ENCODE measurements at places on chromosomes 16 and 17.

GRCh38 chr16:77928096-77928495 lies 94.3 kb upstream of the CLEC3A start:
- DNase-seq: no peak

- no peak for DNase-seq
These were observed 806.2 kb upstream of the EEF2KMT start for GRCh38 chr16:5903832-5904231.

- no peak for DNase-seq
These were observed 356.9 kb downstream of the CA10 start for GRCh38 chr17:51801626-51802025.

GRCh38 chr17:48564188-48565021 lies 13.7 kb downstream of the HOXB4 start:
- DNase-seq: no peak

- DNase-seq: no peak
These were observed 767 bp downstream of the INO80E start for GRCh38 chr16:29996766-29997250.

GRCh38 chr17:80441133-80441578 lies 26.2 kb downstream of the ENDOV start:
- no peak for DNase-seq

- no peak for DNase-seq
These were observed 41.9 kb downstream of the ZFHX3 start for GRCh38 chr16:73006026-73006425.

GRCh38 chr16:57576429-57576870 lies 34.0 kb downstream of the ADGRG5 start:
- DNase-seq: peak; percentile 71

GRCh38 chr17:47281216-47281615 lies 27.6 kb downstream of the ITGB3 start:
- DNase-seq: no peak

GRCh38 chr17:74945543-74945942 lies 9.8 kb downstream of the OTOP3 start:
- DNase-seq: no peak

GRCh38 chr17:50274142-50274896 lies at the start of gene TMEM92:
Gene TMEM92 (plus strand): TSS chr17:50274466. CDS start chr17:50274502, 36 bp downstream.
- DNase-seq: no peak

DNA sequence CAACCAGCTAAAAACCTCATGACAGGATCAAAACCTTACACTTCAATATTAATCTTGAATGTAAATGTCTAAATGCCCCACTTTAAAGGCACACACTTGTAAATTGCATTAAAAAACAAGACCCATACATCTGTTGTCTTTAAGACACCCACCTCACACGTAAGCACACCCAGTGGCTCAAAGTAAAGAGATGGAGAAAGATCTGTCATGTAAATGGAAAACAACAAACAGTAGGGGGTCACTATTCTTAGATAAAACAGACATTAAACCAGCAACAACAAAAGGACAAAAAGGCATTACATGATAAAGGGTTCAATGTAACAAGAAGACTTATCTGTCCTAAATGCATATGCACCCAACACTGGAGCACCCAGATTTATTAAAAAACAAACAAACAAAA lies 35.6 kb downstream of the SDR42E1 start:
- no peak for DNase-seq

DNA sequence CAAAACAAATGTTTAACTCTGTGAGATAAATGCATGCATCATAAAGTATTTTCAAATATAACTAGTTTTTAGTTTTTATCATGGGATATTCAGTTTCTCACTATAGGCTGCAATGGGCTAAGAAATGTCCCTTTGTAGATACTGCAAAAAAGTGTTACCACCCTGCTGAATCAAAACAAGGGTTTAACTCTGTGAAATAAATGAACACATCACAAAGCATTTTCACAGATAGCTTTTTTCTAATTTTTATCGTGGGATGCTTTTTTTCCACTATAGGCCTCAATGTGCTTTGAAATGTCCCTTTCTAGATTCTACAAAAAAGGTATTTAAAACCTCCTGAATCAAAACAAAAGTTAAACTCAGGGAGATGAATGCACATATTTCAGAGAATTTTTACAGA lies 541.1 kb downstream of the KCNJ18 start:
- DNase-seq: no peak

GRCh38 chr17:82370471-82371332 lies 863 bp upstream of the UTS2R start:
- no peak for DNase-seq

DNA sequence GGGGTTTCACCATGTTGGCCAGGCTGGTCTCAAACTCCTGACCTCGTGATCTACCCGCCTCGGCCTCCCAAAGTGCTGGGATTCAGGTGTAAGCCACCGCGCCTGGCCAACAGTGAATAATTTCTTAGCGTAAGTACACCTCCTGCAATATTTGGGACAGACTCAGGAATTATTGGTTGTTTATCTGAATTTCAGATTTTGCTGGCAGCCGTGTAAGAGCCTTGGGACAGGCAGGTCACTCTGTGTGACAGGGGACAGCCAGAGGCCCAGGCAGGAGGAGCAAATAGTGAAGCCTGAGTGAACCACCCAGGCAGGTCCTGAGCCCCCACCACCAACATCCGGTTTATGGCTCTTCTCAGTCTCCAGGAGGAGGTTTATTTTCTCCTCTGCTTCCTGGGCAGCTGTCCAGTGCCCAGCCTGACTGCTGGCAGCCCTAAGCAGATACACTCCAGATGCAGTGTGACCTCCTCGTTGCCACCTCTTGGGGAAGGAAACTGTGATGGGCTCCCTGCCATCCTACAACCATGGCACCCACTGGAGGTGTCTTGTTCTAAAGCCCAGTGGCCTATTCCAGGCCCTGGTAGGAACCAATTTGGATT lies 26.2 kb upstream of the ADORA2B start:
- peak; percentile 65 for DNase-seq

- no peak for DNase-seq
These were observed 14.7 kb upstream of the ZCCHC14 start for GRCh38 chr16:87507351-87508069.

DNA sequence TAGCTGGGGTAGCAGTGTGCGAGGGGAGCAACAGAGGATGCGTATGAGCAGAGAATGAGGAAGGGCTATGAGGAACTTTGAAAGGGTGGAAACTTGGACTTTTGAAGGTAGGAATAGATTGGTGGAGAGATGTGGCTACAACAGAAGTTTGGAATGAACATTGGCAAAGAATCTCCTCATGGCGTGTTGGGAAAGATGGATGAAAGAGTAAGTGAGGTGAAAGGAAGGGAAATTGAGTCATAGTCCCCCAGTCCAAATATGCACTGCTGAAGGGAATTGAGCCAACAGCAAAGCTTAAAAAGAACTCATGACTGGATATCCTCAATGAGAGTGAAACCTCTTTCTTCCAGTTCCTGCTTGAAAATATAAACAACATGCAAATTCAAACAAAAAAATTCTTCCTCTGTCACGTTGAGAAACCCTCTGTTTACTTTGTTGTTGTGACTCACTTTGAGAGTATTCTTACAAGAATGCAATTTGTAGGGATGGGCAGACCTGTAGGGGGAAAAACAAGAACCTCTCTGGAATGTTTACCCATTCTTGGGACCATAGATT lies 313.2 kb upstream of the KCNJ16 start:
- no peak for DNase-seq

- no peak for DNase-seq
These were observed 16.2 kb downstream of the DYNLRB2 start for GRCh38 chr16:80557037-80557436.

- DNase-seq: peak; percentile 19
These were observed 54.5 kb downstream of the TUBD1 start for GRCh38 chr17:59838052-59838916.

- no peak for DNase-seq
These were observed 68.7 kb downstream of the AIPL1 start for GRCh38 chr17:6366221-6366666.

DNA sequence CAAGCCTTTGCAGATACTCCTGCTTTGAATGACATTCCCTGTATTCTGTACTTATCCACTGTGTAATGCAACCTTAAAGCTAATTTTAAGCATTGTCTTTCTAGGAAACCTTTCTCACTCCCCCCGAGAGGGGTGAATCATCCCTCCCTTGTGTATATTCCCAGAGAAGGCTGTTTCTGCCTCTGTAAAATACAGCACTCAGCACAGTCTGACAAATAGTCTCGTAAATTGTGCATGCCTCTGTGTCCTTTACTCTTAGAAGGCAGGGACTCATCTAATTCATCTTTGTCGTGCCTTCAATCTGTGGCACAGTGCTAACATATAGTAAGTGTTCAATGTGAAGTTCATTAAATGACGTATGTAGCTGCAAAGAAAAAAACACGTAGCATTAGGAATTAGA lies 200.7 kb downstream of the CA10 start:
- DNase-seq: no peak

- no peak for DNase-seq
These were observed 37.7 kb downstream of the DUSP14 start for GRCh38 chr17:37527249-37527851.

- DNase-seq: no peak
These were observed 875 bp downstream of the PRKCB start for GRCh38 chr16:23836404-23837311.

GRCh38 chr17:17176341-17176740 lies 29.8 kb downstream of the PLD6 start:
- DNase-seq: peak; percentile 18

- DNase-seq: no peak
These were observed 63.7 kb downstream of the SIAH1 start for GRCh38 chr16:48321317-48322036.

DNA sequence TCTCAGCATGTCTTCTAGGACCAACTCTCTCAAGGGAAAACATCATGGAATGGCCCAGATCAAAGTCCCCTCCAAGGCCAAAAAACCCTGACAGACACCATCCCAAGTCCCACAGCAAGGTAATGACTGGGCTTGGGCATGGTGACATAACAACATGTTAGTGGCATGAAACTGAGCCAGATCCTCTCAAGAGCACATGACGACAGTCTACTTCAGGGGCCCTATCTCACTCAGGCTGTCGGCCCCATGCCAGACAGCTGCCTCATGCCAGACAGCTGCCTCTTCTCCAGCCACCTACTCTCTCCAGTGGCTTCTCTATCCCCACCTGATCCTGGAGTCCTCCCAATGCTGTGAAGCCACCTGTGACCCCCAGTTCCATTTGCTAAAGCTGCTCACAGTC lies 18.4 kb downstream of the HSD11B2 start:
- DNase-seq: no peak

DNA sequence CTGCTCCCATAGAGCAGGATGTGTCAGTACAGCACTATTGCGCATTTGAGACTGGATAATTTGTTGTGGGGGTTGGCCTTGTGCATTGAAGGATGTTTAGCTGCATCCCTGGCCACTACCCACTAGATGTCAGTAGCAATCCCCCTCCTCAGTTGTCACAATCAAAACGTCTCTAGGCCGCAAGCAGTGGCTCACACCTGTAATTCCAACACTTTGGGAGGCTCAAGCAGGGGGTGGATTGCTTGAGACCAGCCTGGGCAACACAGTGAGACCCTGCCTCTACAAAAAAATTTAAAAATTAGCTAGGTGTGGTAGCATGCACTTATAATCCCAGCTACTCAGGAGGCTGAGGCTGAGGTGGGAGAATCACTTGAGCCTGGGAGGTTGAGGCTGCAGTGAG lies 48.4 kb downstream of the CENPV start:
- DNase-seq: no peak

DNA sequence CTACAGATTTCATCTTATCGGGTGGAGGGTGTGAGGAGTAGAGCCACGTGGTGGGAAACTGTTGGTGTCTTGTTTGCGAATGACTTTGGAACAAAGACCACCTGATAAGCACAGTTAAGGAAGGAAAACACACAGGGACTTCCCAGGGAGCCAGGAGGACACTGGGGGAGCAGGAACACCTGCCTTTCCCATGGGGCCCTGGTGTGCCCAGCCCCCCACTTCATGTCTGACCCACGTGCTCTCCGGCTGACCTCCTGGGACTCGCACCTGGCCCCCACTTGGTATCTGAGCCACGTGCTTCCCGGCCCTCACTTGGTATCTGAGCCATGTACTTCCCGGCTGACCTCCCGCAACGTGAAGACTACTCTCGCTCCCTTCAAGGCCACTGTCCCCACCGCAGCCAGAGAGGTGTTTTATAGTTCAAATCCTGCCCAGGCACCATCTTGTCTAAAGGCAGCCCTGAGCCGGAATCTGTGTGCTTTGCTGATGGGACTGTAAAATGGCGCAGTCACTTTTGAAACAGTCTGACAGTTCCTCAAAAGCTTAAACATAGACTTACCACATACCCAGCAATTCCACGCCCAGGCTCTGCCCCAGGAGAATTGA lies 5.4 kb upstream of the CSNK1D start:
- no peak for DNase-seq

- no peak for DNase-seq
These were observed 1.8 kb downstream of the KRT23 start for GRCh38 chr17:40935624-40936023.

GRCh38 chr16:89314854-89315253 lies 97.4 kb downstream of the ZNF778 start:
- DNase-seq: peak; percentile 4

DNA sequence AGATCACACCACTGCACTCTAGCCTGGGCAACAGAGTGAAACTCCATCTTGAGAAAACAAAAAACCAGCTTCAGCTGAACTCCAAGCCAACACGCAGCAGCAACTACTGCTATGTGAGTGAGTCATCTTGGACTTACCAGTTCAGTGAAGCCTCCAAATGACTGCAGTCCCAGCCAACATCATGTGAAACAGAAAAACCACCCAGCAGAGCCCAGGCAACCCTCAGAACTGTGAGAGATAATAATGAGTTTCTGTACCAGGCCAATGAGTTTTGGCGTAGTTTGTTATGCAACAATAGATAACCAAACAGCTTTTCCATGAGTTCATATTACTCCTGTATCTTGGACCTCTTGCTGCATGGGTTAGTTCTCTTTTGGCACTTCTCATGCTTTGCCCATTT lies 23.3 kb downstream of the PHF12 start:
- DNase-seq: no peak

DNA sequence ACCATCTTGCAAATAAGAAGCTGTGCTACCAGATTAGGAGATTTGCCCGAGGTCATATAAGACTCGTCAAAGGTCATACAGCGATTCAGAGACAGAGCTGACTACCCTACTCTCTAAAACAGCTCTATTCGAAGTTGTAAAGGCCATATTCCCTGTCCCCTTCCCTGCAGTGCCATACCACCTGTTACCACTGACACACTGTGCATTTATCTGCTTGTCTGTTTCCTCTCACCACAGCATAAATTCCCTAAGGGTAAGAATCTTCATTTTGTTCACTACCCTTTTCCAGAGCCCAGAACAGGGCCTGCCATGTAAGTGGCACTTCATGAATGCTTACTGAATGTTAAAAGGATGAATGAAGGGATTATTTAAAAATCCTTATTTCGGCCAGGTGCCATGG lies 3.4 kb upstream of the KSR1 start:
- DNase-seq: no peak

GRCh38 chr16:55008836-55009510 lies 78.3 kb downstream of the IRX5 start:
- DNase-seq: no peak

- DNase-seq: no peak
These were observed 144.8 kb upstream of the CACNG5 start for GRCh38 chr17:66690166-66690565.

- DNase-seq: peak; percentile 24
These were observed 30.7 kb downstream of the TMC7 start for GRCh38 chr16:19014461-19014860.

GRCh38 chr16:85331688-85332087 lies 219.4 kb upstream of the CIBAR2 start:
- DNase-seq: no peak

GRCh38 chr16:8550728-8551387 lies 39.5 kb downstream of the TMEM114 start:
- DNase-seq: no peak

- DNase-seq: no peak
These were observed 9.3 kb downstream of the BPTF start for GRCh38 chr17:67834634-67835033.

All from heart left ventricle (tissue), 16 donors.